ENCODE measurements at places on chromosomes 2 and 18.

DNA sequence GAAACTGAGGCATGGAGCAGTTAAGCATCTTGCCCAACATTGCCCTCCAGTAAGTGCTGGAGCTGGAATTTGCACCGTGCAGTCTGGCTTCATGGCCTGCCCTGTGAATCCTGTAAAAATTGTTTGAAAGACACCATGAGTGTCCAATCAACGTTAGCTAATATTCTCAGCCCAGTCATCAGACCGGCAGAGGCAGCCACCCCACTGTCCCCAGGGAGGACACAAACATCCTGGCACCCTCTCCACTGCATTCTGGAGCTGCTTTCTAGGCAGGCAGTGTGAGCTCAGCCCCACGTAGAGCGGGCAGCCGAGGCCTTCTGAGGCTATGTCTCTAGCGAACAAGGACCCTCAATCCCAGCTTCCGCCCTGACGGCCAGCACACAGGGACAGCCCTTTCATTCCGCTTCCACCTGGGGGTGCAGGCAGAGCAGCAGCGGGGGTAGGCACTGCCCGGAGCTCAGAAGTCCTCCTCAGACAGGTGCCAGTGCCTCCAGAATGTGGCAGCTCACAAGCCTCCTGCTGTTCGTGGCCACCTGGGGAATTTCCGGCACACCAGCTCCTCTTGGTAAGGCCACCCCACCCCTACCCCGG, 1.3 kb downstream of the PROC start:
- DNase-seq: no peak

DNA sequence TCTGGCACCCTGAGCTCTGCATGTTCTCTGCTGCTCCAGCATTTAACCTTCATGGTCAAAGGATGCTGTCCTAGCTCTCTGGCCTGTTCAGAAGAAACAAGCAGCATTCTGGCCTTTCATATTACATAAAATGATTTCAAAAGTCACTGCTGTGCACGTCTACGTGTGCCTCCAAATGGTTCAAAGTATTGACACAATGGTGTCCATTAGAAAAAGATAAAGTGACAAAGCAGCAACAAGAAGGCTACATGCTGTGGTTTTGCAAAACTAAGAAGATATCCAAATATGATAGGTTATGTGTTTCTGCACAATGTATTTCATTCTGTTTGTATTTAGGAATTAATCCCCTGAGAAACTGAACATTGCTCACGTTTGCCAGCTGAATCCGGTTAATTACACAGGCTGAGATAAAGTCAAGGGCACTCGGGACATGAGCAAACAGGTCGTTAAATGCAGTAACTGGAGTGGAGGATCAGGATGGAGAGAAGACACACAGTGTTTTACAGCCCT, 258.5 kb downstream of the DOK6 start:
- DNase-seq: peak; percentile 78

DNA sequence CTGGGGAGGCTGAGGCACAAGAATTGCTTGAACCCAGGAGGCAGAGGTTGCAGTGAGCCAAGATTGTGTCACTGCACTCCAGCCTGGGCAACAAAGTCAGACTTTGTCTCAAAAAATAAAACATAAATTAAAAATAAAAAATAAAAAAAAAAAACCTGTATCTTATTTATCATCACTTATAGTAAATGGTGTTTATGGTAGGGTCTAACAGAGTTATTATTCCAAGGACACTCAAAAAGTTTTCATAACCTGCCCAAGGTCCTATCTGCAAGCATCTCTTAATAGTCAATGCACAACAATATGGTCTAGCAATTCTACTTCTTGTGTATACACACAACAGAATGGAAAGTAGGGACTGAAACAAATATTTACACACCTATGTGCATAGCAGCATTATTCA, 47.3 kb upstream of the MYCN start:
- no peak for DNase-seq

- DNase-seq: no peak
These were observed 239.8 kb downstream of the BCL11A start for GRCh38 chr2:60313470-60314172.

- no peak for DNase-seq
These were observed 35.6 kb upstream of the PNPT1 start for GRCh38 chr2:55729136-55729685.

DNA sequence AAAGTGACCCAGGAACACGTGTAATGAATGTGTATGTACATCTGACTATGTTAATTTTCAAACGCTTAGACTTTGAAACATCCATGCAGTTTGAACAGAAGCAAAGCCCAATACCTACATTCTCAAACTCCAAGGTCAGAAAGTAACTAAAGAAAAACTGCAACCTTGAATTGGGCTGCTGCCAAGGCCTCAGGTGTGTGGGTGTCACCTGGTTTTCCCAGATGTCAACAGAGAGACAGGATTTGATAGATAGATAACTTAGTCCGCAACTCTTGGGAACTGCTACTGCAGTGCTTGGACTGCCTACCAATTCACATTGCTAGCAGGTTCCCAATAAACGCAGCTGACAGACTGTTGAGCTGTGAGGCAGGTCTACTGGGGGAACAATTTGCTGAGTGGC, 78.7 kb upstream of the PAPOLG start:
- no peak for DNase-seq

DNA sequence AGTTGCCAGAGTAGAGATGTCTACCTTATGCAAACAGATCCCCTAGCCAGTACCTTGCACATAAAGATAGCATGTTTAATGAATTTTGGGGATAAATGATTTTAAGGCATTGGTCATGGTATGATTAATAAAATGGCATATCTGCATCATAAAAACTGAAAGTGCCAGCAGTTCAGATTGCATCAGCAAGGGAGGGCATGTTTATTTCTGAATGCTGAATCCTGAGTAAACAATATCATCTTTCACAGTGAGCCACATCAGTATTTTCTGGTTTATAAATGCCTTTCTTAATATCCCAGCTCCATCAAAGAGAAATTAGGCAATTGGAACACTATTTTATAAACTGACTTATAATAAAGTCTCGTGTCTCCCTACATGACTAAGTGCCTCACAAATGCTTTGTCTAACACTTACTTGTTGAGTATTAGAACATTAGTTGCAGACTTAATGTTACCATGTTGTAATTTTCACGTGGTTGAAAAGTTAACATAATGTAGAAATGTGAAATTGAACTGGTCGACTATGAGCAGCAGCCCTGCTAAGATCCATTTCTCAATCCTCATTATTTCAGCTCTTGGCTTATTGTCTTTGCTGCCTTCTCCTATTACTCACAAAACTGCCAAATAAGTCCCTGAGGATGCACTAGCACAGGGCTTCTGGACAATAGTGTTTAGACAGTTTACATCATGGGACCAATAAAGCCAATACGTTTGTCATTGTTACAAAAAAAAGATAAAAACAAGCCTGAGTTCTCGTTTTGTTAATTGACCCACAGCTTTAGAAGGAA, 48.0 kb downstream of the LANCL1 start:
- DNase-seq: no peak

GRCh38 chr2:8243748-8244400, 438.0 kb upstream of the ID2 start:
- DNase-seq: no peak

DNA sequence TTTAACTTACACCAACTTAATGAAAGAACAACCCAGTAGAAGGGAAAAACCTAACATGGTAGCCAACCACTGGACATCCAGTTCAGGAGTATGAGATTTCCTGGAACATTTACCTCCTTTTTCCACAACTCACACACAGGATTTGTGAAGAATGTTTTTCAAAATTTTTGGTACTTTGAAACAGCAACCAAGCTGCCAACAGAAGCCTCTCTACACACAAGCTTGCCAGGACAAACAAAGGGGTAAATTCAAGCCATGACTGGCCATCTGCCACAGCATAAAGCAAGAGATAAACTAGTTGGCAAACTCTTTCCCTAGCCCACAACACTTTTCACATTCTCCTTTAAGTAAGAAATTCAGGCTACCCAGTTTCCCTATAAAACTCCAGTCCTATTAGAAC, 21.4 kb downstream of the MGAT4A start:
- DNase-seq: no peak

- DNase-seq: no peak
These were observed 3.2 kb downstream of the CFLAR start for GRCh38 chr2:201118961-201119854.

DNA sequence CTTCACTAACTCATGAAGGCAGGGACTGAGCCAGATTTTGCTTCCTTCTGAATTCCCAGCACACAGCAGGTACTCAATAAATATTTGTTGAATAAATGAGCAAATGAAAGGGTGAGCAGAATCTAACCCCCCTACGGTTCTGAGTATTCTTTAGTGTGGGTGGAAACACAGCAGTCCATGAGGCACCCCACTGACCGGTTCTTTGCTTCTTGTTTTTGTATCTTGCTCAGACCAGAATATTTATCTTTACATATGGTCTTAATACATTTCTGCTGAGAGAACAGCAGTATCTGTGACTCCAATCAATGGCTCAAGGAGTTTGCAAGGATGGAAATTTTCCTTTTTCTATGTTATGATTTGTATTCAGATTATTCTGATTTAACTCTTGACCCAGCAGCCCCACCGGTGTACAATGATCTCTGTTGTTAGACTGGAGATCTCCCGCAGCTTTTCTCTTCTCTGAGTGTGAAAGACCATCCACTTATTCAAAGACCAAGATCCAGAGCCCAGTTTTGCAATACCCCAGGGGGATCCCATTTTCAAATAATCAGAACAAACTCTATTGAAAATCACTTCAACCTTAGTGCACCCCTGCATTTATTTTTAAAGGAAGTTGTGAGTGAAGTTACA, 506.5 kb upstream of the TNP1 start:
- DNase-seq: no peak

GRCh38 chr2:212893216-212893615, 258.2 kb downstream of the IKZF2 start:
- no peak for DNase-seq

GRCh38 chr2:62119311-62119974, 76.5 kb upstream of the B3GNT2 start:
- no peak for DNase-seq

GRCh38 chr2:189487283-189488007, 46.2 kb downstream of the WDR75 start:
- no peak for DNase-seq

DNA sequence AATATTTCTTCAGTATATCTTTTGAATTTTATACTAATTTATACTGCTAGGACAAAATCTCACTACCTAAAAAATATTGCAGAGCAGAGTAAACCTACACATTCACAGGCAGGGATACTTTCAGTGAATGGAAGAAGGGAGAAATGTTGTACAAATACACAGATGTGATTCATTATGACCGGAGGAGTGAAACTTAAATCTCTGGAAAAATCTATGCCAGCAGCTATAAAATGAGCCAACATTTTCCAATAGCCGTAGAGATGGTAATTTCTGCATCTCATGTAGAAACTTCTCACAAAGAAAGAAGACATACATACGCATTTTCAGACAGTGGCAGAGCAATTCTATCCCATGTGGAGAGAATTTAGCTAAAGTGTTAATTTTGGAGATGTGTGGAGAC, 54.8 kb downstream of the KCNS3 start:
- no peak for DNase-seq

- DNase-seq: no peak
These were observed 115.1 kb downstream of the CMPK2 start for GRCh38 chr2:6750411-6751158.

DNA sequence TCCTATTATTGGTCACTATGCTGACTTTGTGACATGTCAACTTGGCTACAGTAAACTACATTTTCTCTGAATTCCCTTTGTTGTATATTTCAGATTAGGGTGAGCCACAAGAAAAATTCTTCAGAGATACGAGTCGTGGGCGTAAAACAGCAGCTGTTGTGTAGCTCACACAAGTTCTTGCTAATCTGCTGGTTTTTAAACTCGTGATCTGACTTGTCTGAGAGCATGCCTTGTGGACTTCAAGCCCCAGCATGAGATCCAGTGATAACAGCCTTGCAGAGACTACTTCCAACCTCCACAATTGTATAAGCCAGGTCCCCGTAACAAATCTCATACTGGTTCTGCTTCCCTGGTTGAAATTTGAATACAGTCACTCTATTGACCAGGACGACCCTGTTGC, 259.8 kb upstream of the LYPD1 start:
- no peak for DNase-seq

DNA sequence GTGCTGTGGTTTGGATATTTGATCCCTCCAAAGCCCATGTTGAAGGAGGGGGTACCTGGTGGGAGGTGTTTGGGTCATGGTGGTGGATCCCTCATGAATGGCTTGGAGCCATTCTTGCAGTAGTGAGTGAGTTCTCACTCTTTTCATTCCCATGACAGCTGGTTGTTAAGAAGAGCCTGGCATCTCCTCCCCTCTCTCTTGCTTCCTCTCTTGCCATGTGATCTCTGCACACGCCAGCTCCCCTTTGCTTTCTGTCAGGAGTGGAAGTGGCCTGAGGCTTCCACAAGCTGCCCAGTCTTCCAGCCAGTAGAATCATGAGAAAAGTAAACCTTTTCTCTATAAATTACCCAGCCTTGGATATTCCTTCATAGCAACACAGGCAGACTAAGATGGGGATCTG, 8.6 kb downstream of the ADD2 start:
- DNase-seq: no peak

DNA sequence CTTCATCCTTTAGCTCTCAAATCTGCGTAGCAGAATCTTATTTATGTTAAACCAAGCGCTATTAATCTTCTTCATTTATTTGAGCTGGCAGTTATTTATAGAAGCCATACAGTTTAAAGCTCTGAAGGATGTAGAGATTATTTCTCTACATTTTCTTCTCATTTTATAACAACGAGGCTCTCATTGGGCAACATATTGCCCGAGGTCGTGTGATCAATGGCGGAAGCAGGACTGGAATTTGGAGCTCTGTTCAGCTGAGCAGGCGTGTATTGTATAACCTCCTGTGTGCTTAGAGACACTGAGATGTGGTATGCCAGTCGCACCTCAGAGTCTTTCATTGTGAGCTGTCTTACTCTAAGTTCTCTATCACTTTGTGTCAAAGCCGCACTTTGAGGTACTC, 17.5 kb upstream of the DRC1 start:
- no peak for DNase-seq

GRCh38 chr2:65922794-65923193, 490.4 kb upstream of the SPRED2 start:
- DNase-seq: no peak

DNA sequence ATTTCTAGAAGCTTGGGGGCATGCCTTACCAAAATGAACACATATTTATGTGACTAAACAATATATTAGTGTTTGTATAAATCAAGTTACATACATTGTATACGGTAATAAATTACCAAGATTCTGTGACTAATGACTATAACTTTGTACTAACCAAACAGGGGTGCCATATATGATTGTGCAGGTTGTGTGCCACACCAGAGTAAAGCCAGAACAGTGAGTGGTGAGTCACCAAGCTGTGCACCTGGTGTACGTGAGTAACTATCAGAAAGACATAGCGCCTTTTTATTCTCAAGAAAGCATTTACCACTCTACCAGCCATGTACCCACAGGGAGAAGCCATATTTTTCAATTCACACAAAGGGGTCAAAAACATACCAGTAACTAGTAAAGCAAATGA, 453.2 kb upstream of the PIK3C3 start:
- no peak for DNase-seq

DNA sequence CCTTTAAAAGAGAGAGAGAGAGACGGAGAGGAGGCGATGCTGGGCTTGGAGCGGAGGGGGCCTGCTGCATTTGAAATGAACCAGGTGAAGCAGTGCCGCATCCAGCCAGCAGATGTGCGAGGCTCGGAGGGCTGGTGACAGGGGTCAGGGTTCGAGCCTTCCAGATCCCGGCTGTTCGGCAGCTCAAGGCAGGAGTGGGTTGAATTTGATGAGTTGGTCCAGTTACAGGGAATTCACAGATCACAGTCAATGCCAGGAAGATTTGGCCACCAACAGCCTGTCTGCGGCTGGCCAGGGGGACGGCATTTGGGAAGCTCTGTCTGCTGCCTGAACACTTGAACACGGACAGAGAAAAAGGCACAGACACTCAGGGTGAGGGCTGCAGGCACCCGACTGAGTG, 48.6 kb downstream of the PTGR3 start:
- DNase-seq: no peak
